ENCODE measurements at places on chromosomes 2 and 18.

- no peak for DNase-seq
These were observed 48.9 kb downstream of the TSN start for GRCh38 chr2:121804340-121804739.

DNA sequence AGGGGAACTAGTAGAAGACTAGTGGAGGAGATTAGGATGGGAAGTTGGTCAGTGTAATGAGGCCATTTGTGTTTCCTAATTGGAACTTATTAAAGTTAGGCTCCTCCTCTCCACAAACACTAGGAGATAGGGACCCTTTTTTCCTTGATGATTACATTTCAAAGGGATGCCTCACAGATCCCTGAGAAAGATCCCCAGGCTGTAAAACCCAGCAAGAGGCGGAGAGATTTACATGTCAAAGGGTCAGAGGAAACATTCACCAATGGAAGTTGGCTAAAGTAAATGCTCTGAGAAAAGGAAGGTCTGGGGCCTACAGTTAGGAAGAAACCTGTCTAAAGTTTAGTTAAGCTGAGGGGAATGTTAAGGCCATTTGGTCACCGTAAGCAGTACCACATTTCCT is 1.4 kb upstream of the CCDC85A start:
- DNase-seq, result no peak

DNA sequence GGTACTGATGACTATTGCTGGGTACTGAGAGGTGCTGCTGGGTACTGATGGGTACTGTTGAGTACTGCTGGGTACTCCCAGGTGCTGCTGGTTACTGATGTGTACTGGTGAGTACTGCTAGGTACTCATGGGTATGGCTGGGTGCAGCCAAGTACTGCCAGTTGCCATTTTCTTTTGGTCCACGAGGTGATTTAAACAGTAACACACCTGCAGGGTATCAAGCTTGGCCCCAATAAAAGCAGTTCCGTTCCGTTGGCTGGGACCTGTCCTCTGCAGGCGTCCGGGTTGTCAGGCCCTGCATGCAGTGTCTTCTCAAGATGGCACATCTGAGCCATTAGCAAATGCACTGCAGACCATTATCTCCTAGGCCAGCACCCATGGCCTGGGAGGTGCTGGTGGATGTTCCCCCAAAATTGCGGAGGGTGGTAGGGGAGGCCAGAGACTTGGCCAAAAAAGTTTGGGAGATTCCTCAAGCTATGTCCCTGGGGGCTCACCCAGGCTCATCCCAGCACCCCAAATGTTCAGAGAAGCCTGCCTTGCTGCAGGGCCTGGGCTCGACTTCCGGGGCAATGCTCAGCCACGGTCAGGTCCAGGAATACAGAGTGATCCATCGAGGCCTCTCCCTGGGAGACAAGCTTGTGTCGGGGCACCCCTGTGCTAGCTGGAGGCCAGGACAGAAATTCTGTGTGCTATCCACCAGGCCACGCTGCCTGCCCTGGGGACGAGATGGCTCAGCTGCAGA is 165.2 kb downstream of the TWIST2 start:
- no peak for DNase-seq

DNA sequence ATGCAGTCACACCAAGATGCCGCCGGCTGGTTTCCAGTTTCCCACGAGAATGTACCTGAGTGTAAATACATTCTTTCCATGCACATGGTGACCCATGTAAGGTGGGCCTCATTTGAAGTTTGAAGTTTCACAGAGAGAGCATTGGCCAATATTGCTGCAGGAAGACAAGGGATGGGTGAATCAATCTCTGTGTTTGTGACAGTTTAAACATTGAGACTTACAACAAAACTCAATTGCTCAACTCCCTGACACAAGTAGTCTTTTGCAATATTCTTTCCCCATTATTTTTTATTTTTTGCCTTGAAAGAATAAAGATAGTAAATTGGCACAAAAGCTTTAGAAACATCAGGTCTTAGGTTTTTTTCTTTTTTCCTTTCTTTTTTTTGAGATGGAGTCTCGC is 5.1 kb downstream of the SERPINB2 start:
- no peak for DNase-seq

DNA sequence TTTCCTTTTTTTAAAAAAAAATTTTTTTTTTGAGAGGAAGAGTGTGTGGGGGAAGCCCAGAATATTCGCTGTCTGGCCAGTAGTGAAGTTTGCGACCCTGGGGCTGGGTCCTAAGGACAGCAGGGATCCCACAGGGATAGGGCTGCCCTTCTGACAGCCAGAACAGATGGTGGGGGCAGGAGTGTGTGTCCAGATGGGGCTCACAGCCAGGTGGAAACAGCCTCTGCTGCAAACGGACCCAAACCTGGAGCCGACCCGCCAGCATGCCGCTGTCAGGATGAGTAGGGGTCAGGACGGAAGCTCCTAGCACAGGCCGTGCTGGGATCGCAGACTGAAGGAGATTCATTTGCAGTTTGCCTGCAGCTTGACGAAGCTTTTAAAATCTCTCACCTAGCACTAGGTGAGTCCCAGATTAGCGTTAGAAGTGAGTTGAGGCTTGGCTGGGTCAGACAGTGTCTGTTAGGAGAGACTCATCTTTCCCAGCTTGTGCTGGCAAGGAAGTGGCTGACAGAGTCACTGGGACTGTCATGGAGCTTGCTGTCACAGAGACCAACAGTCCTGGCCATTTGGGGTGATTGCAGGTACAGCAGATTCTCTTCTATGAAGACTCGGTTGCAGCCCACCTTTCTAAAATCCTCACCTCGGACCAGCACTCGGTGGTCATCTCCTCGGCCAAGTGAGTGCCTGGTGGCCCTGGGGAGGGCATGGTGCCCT is 93.4 kb downstream of the DGKD start:
- no peak for DNase-seq
